NCI-H1436 treated with DMSO at 0.1 percent for 48 hours (cell line): ENCODE measurements at places on chromosomes 1 and 21.

- no peak for DNase-seq
These were observed 581.6 kb downstream of the NPHP4 start for GRCh38 chr1:5410652-5411051.

DNA sequence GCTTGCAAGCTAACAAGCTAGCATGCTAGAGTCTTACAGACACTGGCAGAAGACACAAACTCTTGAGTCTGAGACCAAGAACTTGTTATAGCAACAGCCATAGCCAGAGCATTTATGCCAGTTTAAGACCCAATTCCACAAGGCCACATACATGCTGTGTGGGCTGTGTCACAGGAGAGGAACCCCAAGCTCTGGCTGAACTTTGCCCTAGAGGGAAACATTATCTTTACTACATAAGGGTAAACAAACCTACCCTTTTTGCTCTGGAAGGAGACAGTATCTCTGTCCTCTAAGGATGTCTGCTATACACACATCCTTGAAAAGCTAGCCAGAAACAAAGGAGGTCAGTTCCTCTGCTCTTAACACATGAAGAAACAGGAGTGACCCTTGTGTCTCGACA is 70.3 kb downstream of the HSF2BP start:
- no peak for DNase-seq

DNA sequence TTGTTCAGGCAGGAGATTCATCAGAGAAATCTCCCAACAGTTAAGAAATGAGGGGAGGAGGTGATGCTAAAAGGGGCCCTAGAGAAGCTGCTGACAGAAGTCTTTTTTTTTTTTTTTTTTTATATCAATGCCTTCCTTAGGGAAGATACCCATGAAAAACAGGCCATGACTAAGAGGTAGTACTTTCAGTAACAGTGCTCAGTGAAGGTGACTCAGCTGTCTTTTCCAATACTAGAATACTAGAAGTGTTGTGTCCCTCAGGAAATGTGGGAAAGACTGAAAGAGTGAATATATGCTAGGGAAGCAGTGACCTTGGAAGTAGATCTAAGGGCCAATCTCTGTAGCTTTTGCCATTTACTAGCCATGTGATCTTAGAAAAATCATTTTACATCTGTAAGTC is 52.4 kb upstream of the SLFNL1 start:
- DNase-seq, result no peak

GRCh38 chr21:26844258-26845065 is 747 bp downstream of the ADAMTS1 start:
- no peak for DNase-seq
